Activated T-helper 1 cell treated with anti-CD3 and anti-CD28 coated beads, Interleukin-12 subunit alpha, Interleukin-12 subunit beta, Interleukin-2, Interleukin-4 antibody, amounts not matched to agents 30 ng/mL and 10 ng/mL and 1 ng/mL, durations not matched to agents 14 hours and 24 hours and 36 hours (primary cell): ENCODE measurements at places on chromosomes 13 and 19. TPM values are rescaled to one million over a fixed set of nuclear protein-coding genes. Genes with fewer than 3 reads are reported as not detected.

DNA sequence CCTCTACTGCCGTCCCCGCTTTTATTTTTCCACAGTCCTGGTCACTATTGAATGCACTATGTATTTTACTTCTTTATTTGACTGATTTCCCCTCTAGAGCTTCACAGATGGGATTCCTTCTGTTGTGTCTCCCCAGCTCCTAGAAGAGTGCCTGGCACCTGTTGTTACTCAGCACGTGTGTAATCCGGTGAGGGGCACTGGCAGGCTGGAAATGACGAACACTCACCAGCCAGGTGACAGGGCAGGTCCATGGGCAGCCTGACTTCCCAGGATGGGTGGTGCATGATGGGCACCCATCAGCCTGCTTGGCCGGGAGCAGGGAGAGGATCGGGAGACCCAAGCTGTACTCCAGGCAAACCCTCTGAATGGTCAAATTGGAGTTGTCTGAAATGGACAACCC lies 67.2 kb downstream of the CEBPG start:
- no peak for DNase-seq

- DNase-seq, result no peak
These were observed 129.9 kb downstream of the RNF17 start for GRCh38 chr13:24893863-24894262.

DNA sequence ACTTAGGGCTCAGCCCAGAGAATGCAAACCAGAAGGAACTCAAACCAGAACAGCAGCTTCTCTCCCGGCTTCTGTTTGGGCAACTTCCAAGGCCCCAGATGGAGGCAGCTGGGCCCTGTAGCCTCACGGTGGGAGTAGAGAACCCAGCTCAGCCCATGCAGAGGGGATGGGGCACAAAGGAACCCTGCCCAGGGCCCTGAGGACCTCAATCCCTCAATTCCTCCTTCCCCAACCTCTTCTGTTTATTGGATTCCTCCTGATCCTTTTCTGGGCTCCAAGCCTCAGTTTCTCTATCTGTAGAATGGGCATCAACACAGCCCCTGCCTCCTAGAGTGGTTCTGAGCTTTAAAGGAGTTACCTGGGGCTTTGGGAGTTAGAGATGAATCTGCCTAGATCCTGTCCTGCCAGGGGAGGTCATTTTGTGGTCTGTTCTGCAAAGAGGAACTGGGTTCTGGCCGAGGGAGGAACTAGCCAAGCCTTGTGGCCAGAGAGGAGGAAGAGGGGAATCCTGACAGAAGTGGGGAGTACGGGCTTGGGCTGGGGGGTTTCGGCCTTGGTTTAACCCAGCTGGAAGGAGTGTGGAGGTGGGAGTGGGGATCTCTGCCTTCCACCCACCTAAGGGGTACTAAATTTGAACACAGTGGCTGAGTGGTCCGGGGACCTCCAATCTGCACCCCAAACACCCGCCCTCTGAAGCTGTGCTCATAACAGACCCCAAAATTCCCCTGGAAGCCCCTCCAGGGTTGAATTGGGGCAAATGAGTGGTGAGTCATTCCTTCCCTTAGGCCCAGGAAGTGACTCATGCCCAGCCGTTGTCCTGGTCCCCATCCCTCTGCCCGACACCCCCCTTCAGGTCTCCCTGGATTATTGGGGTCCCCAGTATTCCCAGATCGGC lies 2.7 kb downstream of the ADGRE5 start:
- peak; percentile 58 for DNase-seq

DNA sequence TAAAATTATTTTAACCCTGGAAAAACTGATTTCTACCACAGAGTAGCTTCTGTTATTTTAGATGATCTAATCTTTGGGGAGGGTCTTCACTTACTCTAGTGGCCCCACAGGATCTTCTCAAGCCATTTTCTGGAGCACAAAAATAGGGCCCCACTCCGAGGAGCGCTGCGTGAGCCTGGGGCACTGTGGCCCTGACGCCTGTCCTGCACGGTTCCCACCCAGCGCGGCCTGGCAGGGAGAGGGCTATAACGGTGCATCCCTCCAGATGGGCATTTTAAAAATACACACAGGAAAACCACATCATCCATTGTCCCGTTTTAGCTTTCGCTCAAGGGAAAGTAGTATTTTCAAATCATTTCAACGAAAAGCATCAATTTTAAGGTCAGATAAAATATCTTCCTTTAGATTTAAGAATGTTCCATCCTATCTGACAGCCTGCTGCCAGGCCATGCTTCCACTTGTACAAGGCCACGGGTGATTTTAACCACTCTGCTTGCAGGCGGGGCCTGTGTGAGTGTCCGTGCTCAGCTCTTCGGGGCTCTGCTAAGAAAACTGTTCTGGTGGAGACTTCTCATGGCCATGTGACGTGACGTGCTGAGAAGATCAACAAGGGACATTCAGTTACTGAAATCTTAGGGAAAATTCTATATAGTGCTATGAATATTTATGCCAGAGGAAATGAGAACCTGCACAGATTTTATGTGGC lies 683.8 kb upstream of the SGCG start:
- DNase-seq, result no peak

GRCh38 chr19:31111741-31112140 lies 237.5 kb downstream of the TSHZ3 start:
- DNase-seq, result no peak

- DNase-seq, result no peak
These were observed 22.8 kb downstream of the RFX1 start for GRCh38 chr19:13983213-13983889.

DNA sequence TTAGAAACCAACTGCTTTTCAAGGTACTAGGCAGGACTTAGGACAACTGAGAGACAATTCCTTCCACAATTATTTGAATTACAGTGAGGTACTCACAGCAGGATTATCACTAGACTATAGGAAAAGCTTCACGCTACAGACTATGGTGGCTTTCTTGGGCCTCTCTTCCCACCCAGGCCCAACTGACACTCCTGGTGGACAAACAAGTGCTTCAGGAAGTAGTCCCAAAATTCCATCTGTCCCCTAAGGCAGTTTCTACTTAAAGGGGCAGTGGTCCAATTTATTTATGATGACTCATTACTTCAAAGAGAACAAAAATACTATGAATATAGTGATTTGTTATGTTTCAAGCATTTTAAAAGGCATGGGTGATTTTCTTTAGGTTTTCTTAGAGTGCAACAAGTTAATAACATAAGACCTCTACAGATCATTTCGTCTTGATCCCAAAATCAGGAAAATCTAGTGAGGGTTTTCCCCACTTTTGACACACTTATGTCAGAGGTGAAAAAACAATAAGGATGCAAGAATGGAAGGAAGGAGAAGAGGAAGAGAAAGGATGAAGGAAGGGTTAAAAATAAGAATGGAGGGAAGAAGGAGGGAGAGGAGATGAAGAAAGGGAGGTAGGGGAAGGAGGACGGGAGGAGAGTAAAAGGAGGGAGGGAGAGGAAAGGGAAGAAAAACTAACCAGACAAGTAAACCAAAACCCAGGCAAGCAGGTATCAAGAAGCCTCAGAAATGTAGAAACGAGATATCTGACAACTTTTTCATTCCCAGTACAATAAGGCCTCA lies 100.7 kb downstream of the SERP2 start:
- DNase-seq, result no peak

GRCh38 chr13:95604556-95604915 lies 40.0 kb downstream of the DZIP1 start:
- DNase-seq, result no peak

The HRC gene
- total RNA-seq, result not detected in 2 replicates

The DUS3L gene
- 85.9 and 87.1 TPM in 2 replicates for total RNA-seq

The CEACAM4 gene
- total RNA-seq, result not detected in 2 replicates
